ENCODE measurements at places on chromosomes 7 and 10.

GRCh38 chr7:111835066-111835465, 272.8 kb upstream of the IMMP2L start:
- DNase-seq, result no peak

DNA sequence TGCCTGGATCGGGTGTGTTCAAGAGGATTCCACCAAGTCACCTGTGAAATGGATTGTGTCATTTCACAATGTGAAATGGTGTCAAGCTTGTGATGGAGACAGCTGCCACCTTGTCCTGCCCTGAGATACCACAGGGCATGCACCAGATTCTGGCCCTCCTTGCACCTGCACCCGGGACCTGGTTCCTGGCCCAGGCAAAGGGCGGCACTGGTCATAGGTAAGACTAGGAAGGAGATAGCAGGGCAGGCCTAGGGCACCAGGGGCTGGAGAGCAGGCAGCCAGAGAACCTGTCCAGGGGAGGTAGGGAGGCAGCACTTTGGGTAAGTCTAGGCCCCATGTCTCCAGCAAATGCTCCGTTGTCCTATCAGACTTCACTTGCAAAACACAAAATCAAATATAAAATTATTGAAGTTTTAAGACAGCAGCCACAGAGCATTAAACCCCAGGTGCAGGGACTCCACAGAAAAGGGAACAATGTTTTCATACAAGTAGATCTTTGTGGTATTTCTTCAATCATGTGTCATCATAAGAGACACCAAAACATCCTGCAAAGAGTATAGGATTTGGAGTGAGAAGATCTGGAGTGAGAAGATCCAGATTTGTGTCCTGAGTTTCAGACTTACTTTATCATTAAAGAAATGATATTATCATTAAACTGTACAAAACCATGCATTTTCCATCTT, 22.7 kb upstream of the ZNF800 start:
- DNase-seq, result no peak

DNA sequence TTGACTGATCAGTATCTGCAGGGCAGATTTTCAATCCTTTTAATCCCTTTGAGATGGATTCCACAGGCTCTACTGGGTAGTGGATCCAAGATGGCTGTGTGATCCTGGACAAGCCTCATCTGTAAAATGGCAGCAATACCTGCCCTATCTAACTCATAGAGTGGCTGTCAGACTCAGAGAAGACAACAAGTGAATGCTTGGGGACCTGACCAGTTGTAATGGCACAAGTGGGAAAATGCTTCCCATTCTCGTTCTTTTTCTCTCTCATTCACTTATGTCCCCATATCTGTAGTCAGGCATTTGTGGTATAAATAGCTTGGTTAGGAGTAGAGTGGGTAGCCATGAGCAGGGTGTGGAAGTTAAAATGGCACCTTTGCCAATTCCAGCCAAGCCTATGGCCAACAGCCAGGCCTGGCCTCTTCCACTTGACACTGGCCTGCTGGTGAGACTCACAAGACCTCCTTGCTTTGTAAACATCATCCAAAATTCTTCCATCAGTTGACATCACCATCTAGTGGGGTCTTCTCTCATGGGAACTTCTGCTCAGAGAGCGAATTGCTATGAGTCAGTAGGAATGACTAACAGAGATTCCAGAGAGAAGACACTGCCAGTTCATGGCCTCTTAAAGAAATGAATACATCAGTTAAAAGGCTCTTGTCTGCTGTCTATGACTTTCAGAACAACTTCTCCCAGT, 150.1 kb downstream of the PLPP4 start:
- no peak for DNase-seq

GRCh38 chr7:116877443-116878217, 15.2 kb downstream of the CAPZA2 start:
- no peak for DNase-seq

GRCh38 chr10:42997151-42997848, 79.6 kb upstream of the RET start:
- DNase-seq, result no peak
